ENCODE measurements at places on chromosomes 4 and X.

DNA sequence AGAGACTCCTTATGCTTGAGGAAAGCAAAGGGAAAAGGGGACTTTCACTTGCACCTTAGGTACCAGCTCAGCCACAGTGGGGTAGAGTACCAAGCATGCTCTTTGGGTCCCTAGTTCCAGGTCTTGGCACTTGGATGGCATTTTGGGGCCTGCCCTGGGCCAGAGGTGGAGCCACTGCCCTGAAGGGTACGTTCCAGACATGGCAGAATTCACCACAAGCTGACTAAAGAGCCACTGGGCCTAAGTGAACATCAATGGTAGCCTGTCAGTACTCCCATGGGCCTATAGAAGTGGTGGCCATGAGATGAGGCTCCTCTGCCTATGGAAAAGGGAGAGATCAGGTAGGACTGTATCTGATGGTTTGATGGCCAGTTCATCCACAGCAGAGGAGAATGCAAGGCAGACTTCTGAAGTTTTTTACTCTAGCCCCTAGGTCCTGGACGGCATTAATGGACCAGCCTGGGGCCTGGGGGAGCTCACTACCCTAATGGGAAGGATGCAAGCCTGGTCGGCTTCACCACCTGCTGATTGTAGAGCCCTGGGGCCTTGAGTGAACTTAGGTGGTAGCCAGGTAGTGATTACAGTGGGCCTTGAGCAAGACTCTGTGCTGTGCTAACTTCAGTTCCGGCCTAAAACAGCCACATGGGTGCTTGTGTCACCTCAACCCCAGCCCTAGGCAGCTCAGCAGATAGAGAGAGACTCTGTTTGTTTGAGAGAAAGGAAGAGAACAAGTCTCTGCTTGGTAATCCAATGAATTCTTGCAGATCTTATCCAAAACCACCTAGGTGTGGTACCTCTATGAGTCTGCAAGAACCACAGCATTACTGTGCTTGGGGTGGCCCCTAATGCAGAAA is 19.8 kb upstream of the HSFX4 start:
- DNase-seq = no peak

DNA sequence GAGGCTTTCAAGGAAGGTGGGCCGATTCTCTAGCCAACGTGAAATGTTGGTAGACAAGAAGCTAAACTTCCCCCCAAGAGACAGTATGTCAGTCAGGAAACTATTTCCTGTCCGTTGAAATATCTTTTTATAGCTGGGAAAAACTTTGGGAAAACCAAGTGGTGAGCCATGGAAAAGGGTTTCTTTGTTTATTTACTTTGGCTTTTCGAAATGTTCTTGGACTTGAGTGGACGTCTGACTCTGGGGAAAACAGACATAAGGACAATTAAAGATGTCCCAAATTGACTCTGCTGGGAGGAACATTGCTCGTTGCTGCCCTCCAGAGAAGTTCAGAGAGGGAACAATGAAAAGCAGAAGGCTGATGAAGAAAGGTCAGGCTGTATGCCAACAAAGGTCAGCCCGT is 295.4 kb downstream of the RAPGEF2 start:
- DNase-seq = no peak

DNA sequence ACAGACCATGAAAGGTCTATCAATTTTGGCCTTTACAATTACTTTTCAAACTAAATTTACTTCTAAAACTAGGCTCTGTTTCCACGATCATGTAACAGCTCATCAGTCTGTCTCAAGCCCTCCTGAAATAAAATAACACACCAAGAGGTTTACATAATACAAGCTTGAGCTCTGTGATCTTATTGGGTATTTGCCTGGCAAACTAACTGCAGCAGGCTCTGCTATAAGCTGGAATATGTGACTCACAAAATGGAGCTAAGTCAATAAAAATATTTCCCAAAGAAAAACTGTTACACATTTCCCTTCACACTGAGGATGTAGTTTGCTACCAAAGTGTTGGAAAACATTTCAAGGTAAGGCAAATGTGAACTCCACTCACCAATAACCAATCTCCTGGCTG is 94.7 kb upstream of the GPM6B start:
- no peak for DNase-seq

DNA sequence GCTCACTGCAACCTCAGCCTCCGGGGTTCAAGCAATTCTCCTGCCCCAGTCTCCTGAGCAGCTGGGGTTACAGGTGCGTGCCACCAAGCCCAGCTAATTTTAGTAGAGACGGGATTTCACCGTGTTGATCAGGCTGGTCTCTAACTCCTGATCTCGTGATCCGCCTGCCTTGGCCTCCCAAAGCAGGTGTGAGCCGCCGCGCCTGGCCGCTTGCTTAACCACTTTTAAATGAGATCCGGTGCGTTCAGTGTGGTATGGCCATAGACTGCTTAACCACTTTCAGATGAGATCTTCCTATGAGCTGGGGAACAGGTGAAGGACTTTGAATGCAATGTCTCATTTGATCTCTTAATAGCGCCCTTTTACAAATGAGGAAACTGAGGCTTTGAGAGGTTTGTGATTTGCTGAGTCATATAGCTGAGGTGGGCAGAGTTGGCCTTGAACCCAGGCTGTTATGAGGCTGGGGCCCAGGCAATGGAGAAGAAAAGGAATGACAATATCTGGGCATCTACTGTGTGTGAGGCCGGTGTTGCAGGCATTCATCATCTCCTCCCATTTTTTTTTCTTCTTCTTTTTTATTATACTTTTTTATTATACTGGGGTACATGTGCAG is 41.9 kb upstream of the NSG1 start:
- no peak for DNase-seq

- peak; percentile 27 for DNase-seq
These were observed 66.4 kb upstream of the C4orf54 start for GRCh38 chr4:99724067-99724466.

- DNase-seq = no peak
These were observed 443.2 kb downstream of the INPP4B start for GRCh38 chr4:142402900-142403299.

DNA sequence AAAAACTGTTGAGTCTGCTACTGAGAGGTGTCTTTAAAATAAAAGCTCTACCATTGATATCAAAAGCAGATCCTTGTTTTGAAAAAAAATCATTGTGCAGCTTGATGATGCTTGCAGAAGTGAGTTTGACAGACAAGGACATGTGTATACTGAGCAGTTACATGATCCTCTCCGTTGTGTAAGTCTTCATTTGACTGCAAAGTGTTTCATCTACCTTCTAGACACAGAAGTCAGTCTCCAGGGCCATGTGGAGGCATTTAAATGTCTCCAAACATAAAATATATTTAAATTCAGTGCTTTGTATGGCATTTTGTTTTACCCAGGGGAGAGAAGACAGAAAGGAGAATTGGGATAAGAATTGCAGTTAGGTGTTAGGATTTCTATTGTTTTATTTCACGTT is 107.8 kb upstream of the MYOZ2 start:
- no peak for DNase-seq

DNA sequence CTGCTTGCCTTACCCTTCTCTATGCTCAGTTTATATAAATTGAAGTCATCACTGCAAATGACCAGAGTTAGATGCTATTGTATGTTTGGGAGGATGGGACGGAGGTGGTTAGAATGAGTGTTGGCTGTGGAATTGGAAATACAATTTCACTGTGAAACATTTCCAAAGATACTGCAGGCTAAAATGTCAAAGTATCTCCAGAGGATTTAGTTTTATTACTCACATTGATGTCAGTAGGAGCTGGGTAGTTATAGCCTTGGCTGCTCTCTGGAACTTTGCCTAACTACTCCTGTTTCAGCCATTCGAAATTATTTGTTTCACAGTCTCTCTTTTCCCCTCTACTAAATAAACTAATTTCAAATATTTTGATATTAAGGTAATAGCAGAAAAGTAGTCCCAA is 92.6 kb upstream of the PPP3CA start:
- no peak for DNase-seq

DNA sequence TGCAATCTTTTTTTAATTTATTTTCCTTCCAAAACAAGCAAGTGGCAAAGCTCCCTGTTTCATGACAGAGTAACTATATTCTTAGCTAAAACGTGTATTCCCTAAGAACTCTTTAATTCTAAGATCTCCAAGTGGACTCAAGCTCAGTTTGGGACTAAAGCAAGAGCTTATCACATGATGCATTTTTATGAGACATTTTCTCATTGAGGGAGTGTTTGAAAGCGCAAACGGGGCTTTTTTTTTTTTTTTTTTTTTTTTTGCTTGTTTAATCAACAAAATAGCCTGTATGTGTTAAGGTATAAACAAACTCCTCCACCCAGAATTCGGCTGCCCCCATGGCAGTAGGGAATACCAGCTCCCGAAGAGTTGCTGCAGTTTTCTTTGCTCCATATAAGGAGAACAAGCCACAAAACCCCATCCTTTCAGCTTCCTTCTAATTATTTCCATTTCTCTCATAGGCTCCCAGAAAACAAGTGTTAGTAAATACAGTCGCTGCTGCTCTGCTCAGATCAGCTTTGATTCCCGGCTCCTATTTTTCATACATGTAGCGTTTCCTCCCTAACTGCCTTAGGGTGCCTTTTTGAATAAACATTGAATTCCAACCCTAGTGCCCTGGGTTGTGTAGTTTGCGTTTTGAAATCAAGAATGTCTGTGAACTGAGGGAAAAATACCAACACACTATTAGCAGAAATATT is 669 bp upstream of the PPARGC1A start:
- DNase-seq = peak; percentile 36

GRCh38 chr4:11765849-11766453 is 337.3 kb upstream of the HS3ST1 start:
- peak; percentile 53 for DNase-seq

- DNase-seq = no peak
These were observed 169.2 kb downstream of the AFAP1 start for GRCh38 chr4:7770224-7771050.

GRCh38 chr4:109174224-109174953 is 128.1 kb downstream of the COL25A1 start:
- no peak for DNase-seq

GRCh38 chrX:110699109-110699508 is 96.5 kb downstream of the CHRDL1 start:
- DNase-seq = no peak

- no peak for DNase-seq
These were observed 189.0 kb upstream of the HCCS start for GRCh38 chrX:10922159-10922558.

- DNase-seq = no peak
These were observed 42.2 kb upstream of the GUCY1A1 start for GRCh38 chr4:155624478-155624877.

GRCh38 chr4:169175476-169175875 is 95.3 kb downstream of the SH3RF1 start:
- DNase-seq = no peak

DNA sequence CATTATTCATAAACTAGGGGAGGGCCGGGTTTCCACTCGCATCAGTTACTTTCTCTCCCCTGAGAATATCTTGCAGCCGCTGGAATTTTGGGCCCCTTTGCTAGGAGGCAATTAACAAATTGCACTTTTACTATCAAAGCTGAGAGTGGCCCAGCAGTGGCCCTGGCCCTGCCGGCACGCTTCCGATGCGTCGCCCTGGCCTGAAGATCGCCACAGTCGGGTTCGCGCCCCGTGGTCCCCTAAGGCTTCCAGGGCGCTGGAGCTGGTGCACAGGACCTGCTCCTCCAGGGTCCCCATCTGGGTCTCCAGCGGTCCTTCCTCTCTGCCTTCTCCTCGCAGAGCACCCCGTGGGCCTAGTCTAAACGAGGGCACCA is 486 bp upstream of the CWH43 start:
- no peak for DNase-seq

DNA sequence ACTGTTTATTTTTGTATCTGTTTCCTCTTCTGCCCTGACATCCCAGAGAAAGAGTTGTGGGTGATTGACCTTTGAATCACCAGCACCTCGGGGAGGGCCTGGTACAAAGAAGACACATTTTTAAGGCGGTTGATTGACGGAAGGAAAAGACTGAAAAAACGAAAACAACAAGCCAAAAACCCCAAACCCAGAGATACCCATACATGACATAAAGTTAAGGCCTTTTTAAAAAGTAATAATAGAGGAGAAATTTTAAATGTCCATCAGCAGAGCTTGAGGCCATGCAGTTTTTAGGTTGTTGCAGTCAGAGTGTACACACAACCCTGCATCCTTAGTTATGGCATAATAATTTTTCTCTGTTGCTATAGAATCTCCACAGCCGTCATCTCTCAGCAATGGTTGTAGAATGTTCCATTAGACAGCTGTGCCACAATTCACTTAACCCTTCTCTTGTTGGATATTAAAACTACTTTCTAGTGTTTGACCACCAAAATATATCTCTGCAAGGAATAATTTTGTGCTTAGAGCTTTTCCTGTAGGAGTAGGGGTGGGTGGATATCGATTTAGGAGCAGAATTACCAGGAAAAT is 110.2 kb downstream of the GNL3L start:
- DNase-seq = no peak

DNA sequence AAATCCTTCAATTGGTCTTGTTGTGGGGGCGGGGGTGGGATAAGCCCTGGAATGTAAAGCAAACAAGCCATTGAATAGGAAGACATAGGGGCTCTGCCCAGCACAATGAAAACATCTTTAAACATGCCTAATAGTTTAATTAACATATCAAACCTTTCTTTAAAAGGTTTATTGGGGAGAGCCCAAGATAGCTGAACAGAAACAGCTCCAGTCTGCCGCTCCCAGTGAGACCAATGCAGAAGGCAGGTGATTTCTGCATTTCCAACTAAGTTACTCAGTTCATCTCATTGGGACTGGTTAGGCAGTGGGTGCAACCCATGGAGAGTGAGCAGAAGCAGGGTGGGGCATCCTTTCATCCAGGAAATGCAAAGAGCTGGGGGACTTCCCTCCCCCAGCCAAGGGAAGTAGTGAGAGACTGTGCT is 327.2 kb upstream of the CNKSR2 start:
- no peak for DNase-seq

- no peak for DNase-seq
These were observed 14.3 kb upstream of the UBA1 start for GRCh38 chrX:47179221-47179927.

- no peak for DNase-seq
These were observed 6.1 kb upstream of the CUL4B start for GRCh38 chrX:120566817-120567216.

- DNase-seq = no peak
These were observed 332.6 kb downstream of the FGF13 start for GRCh38 chrX:138378876-138379275.

DNA sequence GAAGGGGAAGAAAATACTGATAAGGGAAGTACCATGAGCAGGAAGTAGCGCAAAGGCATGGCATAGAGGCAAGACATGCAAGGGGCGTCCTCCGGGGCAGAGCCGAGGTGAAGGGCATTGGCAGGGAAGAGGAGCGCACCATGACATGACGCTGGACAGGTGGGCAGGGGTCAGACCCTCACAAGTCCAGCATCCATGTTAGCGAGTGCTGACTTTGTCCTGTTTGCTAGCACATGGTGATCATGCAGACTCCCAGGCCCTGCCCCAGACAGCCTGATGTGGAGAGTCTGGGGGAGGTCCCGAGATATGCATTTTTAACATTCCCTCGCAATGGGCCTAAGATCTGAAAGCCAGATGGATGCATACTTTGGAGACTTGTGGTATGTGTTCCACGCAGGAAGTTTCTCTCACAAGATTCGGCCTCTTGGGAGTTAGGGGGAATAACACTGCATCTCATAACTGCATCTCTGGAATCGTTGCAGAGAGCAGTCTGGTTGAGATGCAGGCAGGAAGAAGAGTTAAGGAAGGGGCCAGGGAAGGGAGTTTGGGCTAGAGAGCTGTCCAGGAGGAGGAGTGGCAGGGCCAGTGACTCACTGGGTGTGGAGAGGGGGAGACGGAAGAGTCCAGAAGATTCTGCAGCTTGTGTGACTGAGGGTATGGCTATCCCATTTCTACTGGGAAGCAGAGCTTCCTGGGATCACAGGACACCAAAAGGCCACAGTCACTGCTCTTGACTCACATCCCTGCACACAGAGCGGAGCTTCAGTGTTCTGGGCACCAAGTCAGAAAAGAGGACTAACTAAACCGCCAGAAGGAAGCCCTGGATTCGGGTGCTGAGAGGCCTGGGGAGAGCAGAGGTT is 59.7 kb downstream of the FAM184B start:
- DNase-seq = no peak
